ENCODE measurements at places on chromosomes 1 and 21.

DNA sequence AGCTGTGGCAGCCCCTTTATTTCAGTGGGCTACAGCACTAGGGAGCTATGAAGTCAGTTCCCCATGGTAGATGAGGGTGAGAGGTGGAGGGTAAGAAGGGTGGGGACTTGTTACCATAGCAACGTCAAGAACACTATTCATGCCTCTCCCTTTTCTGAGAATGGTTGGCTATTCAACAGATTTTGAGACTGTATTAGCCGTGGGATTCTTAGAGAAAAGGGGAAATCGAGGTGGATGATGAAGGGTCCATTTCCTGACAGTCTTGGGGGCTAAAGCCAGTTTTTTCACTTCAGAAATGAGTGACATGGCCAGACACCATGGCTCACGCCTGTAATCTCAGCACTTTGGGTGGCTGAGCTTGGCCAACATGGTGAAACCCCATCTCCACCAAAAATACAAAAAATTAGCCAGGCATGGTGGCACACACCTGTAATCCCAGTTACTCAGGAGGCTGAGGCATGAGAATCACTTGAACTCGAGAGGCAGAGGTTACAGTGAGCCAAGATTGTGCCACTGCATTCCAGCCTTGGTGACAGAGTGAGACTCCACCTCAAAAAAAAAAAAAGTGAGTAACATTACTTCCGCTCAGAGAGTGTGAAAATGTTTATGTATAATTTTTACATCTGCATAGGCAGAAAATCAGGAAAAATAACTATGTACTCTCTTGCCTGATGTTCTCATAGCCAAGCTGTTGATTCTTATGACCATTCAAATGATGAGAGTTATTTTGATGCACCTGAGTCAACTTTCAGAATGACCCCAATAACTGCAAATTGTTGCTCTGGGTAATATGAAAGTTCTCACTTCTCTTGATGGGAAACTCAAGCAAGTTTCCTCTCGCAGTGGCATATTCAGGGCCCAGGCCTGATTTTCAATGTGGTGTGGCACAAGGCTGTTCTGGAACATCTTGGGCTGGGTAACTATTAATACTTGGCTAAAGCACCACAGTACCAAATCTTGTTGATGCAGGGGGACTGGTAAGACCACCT lies 23.2 kb upstream of the RGSL1 start:
- DNase-seq: no peak

GRCh38 chr1:182754087-182754486 lies 35.5 kb upstream of the NPL start:
- DNase-seq: no peak

- DNase-seq: no peak
Measured at GRCh38 chr1:16421201-16421600, 16.0 kb downstream of the SPATA21 start.

GRCh38 chr1:54745274-54745673 lies 19.0 kb downstream of the PARS2 start:
- DNase-seq: no peak

GRCh38 chr1:155651861-155652661 lies 36.5 kb downstream of the YY1AP1 start:
- DNase-seq: no peak

- DNase-seq: no peak
Measured at GRCh38 chr21:36817732-36818450, 119.0 kb downstream of the SIM2 start.

DNA sequence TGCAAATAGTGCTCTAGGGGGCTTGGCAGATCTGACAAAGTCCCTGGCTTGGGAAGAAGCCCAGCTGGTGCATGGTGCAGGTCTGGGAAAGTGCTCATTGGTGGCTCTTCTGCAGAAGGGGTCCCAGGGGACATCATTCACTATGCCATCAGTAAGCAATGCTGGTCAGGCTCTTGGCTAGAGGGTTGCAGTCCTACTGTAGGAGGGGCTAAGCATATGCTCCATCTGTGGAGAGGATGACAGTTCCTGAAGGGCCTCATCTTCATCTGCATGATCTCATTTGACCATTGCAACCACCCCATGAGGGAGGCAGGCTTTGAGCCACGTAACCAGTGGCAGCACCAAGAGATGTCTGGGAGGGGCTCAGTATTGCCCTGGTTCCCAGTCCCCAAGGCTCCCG lies 31.5 kb upstream of the VASH2 start:
- no peak for DNase-seq

DNA sequence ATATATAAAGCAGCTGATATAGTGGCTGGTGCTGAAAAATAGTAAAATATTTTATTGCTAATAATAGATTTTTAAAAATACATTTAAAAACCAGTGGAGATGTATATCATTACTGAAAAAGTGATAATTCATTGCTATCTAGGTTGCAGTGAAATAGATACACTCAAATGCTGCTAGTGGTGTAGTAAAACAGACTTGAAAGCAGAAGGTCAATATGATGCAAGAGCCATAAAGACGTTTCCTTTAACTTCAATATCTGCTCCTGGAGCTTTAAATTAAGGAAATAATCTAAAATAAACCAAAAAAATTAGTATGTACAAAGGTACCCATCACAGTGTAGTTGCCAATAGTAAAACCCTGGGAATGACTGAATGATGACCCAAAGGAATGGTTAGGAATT lies 26.2 kb downstream of the RHEX start:
- no peak for DNase-seq

DNA sequence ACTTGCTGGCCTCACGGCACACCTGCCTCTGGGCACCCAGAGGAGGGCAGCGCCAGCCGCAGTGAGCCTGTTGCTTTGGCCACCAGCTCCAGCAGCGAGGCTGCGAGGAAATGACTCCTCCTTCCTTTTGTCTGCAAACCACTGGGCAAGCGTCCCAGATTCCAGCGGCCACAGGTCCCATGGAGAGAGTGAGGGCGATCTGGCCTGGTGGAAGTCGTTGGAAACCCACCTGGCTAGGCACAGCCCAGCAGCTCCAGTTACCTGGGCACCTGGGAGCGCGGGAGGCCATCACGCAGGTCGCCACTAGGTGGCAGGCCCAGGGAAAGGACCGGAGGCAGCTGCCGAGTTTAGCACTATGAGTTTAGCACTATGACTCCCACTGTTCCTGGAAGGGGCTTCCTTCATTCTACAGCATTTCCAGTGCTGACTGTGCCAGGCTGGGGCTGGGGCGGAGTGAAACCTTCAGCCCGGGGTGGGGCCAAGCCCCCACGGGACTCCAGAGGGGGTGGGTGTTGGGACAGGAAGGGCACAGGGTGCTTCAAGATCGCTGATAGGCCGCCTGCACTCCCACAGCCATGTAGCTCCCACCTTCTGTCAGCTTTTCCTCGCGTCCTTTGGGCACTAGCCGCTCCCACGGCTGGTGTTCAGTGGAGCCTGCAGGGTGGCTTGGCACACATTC lies 1.1 kb upstream of the ESPN start:
- DNase-seq: peak; percentile 31

- peak; percentile 38 for DNase-seq
Measured at GRCh38 chr1:94614996-94615395, 73.4 kb upstream of the F3 start.

GRCh38 chr1:230069796-230070195 lies 2.8 kb downstream of the GALNT2 start:
- DNase-seq: peak; percentile 33

DNA sequence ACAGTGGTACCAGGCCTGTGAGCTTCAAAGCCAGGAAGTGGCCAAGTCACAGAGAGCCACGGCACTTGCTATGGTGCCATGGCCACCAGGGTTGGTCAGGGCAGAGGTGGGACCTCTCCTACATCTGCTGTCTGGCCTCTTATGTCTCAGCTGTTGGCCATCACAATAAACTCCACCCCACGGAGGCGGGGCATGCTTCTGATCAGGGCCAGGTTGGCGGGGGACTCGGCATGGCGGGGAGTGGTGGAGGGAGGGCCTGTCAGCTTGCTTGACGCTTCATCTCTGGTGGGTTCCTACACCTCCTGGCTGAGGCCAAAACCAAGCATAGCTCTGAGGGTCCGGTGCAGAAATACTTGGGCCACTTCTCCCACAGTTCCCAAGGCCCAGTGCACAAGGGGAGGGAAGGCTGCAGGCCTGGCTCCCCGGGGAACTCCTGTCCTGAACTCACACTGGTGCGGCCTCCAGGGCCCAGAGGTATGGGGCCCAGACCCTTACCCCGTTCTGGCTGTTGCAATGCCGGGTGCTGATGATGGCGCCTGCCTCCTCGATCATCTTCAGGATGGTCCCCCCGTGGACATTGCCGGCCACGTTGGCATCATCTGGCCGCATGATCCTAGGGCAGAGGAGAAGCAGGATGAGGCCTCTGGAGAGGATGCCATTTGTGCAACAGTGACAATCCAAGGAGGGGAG lies 44.2 kb downstream of the ACOT7 start:
- no peak for DNase-seq

DNA sequence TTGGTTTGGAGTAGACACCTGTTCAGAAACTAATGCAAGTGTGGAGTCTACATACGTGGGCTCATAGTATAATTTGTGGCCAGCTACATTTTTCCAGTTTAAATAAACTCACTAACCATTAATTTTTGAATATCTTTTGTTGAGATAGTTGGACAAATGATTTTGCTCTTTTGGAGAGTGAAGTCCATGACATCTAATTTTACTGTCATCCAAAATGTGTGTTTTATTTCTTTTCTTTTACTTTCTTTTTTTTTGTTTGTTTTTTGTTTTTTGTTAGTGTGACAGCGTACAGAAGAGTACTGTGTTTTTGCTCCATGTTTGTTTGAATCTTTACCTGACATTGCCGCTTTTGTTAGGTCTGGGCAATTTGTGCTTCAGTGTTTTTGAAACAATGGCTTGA lies 5.0 kb downstream of the RBM15 start:
- DNase-seq: no peak

DNA sequence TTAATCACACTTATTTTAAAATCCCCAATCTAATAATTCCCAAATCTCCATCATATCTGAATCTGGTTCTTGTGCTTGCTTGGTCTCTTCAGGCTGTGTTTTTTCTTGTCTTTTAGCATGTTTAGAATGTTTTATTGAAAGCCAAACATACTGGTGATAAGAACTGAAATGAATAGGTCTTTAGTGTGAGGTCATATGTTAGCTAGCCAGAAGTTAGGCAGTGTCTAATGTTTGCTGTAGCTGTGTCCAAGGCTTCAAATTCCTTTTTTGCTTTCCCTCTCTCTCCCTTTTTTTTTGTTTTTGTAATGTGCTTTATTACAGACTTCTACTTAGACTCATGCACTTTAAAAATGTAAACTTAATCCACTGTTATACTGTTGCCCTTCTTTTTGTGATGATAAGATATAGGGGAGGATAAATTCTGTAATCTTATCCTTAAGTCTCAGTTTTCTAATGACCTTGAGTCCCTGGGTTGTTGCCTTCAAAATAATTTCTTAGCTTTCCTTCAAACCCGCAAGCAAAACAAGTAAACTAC lies 725.1 kb downstream of the BRINP3 start:
- DNase-seq: no peak

DNA sequence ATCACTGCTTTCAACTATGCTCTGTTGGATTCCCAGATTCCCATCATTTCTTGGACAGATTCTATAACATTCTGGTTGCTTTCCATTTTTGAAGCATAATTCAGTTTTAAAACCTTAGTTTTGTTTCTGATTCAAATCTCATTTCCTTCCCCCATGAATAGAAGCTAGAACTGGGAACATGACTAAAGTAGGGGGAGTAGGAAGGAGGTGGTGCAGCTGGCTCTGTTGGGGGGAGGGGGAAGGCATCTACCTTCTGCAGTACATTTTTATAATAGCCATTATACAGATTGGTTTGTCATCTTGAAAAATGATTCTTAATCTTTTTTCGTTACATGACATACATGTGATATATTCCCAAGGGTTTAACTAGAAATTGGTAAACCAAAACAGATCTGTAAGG lies 48.1 kb downstream of the SMG7 start:
- DNase-seq: peak; percentile 27

GRCh38 chr1:206075786-206076755 lies 23.1 kb downstream of the RHEX start:
- DNase-seq: no peak

DNA sequence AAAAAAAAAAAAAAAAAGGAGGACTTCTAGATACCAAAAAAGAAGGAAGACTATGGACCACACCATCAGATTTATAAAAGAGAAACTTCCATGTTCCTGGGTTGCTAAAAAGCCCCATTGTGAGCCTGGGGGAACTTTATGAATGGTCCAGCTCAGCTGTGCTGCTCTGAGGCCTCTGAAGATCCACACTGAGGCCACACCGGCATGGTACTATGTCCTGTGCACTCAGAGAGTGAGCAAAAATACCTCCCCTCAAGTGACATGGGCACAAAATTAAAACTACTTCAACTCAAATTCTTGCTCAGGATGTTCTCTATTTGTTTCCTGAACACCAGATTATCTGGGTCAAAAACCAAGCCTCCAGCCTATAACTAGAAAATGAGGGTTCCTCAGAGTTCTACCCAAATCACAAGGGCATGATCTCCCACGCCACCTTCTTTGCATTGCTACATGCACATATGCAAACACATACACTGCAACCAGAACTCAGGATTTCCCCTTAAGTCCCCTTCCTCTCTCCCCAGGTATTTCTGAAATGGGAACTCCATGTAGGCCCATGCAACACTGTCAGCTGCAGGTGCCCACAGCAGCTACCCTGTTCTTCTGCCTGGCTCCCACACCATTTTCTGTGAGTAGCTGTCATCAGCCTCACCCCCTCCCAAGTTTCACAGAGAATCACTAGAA lies 94.4 kb downstream of the SH3GLB1 start:
- no peak for DNase-seq

DNA sequence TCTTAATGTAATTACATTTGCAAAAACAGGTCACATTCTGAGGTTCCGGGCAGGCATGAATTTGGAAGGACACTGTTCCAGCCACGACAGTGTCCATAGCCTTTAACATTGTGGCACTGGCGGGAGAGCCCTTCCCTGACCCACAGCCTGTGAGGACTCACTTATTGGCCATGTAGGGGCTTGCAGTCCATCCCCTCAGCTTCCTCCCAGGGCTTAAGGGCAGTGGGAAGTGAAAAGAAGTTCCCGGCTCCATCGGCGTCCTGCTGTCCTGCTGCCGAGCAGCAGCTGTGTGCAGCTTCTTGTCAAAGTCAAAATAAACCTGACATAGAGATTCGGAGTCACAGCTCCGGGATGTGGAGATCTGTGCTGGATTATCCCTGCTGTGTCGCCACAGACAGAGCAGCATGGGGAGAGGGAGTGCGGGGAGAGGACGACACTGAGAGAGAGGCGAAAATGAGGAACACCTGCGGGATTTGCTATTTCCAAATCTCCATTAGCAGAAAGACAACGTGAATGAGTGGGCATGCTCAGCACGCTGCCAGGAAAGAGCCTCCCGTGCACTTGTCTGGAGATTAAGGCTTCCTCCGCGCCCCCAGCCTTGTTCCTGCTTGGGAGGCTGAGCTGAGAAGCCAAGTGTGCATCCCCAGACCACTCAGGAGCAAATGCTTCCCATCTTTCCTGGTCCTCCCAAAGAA lies 260.3 kb downstream of the ASTN1 start:
- peak; percentile 8 for DNase-seq

- no peak for DNase-seq
Measured at GRCh38 chr1:204909109-204909508, 38.4 kb downstream of the NFASC start.

DNA sequence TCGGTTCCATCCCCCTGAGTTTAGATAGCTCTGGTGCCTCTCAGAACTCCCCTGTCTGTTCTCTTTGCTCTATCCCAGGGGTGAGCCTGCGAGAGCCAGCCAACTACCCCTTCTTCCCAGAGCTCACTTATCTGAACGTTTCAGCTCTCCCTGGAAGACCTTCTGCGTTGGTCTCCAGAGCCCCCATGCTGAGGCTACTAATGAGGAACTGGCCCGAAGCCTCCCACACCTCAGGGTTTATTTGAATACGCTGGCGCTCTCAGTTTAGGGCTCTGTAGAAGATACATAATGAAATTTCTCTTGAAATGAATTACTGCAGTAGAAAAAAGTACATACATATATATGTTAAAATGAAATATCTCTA lies 43.5 kb downstream of the TCEANC2 start:
- no peak for DNase-seq
